ENCODE measurements at places on chromosomes 2 and 18.

GRCh38 chr2:112916145-112916571 is 5.2 kb downstream of the IL37 start:
- no peak for DNase-seq

DNA sequence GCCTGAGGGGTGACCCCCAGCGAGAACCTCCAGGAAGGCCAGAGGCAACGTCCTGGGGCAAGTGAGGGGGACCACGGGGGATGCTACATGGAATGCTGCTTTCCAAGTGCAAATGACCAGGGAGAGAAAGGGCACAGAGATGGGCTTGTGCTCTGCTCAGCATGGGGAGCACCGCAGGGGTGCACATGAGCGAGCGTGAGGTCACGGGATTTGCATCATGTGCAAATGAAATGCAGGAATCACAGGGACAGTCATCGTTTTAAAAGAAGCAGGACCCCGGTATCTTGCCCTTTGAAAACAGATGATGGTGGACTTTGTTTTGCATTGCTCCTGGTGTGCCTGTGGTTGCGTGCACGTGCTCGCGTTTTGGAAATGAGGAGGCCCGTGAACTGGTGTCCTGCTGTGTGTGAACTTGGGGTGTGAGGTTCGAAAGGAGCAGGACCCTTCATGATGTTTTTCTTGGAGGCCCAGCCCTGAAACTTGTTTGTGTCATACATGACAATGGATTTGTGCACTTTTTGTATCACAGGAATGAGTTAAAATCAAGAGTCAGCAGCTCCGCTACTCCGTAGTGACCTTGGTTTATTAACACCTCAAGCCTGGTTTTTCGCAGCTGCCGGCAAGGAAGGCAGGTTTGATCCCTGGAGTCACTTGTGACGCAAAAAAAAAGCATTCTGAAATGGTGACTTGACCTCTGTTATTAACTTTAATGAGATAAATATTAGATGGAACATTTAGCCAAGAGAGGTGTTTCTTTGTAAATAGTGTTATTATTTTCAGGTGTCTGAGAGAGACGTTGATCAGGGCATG is 234.5 kb downstream of the LDLRAD4 start:
- DNase-seq: no peak

GRCh38 chr2:102030855-102031527 is 39.2 kb downstream of the IL1R2 start:
- DNase-seq: no peak

- DNase-seq: no peak
Observed at GRCh38 chr18:35694808-35695207, 113.3 kb downstream of the GALNT1 start.

DNA sequence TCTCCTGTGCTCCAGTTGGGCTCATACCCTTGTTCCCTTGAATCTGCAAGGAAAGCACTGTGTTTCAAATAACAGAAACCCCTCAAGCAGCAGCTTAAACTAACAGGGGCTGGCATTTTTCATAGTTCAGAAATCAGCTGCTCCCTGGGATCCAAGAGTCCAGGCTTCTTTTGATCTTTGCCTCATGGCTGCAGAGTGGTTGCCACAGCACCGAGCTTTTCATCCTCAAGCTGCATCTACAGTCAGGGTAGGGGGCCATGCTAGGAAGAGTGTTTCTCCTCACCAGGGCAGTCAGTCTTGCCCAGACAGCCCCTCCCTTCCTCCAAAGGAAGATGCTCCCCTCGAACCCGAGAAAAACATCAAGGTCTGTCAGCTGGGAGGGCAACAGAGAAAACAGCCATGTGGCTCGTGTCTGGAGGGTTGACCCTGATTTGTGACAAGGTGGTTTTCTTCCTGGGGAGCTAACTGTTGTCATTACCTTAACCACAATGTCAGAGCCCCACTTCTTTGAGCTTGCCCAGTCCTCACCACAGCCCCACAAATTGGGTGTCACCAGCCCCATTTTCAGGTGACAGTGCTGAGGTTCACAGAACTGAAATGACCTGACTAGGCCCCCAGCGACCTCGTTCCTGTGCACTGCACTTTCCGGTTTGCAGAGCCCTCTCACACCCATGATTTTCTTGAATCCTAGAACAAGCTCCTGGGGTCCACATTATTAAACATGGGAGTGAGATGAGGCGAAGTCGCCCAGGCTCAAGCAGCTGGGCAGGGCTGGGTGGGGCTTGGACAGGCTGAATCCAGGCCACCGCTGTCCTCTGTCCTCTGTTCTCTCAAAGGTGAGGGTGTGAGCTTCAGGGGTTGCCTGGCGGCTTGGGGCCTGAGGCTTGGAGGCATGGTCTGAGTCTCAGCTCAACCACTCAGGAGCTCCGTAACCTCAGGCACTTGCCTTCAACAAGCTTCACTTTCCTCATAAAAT is 21.9 kb downstream of the ATOH8 start:
- no peak for DNase-seq

- no peak for DNase-seq
Observed at GRCh38 chr2:33262097-33262496, 214.4 kb upstream of the RASGRP3 start.

DNA sequence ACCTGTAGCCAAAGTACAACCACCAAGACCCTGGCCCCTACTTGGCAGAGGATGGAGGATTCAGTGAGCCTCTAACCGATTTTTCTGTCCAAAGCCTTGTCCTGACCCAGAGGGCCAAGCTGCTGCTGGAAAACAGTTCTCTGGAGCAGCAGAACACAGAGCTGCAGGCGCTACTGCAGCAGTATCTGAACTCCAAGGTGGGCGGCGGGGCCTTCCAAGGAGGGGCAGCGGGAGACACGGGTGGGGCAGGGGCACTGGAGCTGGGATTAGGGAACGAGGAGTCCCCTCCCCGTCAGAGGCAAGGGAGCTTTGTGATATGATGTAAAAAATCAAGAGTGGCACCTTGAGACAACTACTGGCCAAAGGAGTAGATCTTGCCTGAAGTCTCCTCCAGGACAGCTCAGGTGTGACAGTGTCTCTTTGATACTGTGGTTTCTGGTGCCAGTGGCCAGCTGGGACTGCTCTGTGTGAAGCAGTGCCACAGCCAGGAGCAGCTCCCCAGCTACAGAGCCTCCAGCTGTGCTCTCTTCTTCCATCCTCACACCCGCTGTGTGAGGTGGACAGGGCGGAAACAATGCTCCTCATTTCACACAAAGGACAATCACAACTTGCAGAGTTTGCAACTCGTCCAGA is 22.8 kb downstream of the OTOF start:
- DNase-seq: no peak

DNA sequence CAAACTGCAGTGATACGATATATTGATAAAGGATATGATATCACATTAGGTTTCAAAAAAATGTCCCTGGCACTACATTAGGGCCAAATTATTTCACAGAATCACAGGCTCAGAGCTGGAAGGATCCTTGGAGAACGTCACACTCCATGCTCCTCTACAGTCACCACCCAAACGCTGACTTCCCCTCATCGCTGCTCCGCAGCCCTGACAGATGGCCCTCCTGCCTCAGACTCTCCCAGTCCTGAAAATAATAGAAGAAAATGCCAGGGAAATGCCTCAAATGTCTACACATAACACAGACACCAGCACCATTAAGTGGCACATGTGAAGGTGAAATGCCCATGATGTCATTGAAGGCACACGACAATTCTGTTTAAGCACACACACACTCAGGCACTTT is 72.0 kb downstream of the ZNF521 start:
- DNase-seq: no peak

GRCh38 chr2:159214325-159214865 is 72.1 kb downstream of the WDSUB1 start:
- no peak for DNase-seq

DNA sequence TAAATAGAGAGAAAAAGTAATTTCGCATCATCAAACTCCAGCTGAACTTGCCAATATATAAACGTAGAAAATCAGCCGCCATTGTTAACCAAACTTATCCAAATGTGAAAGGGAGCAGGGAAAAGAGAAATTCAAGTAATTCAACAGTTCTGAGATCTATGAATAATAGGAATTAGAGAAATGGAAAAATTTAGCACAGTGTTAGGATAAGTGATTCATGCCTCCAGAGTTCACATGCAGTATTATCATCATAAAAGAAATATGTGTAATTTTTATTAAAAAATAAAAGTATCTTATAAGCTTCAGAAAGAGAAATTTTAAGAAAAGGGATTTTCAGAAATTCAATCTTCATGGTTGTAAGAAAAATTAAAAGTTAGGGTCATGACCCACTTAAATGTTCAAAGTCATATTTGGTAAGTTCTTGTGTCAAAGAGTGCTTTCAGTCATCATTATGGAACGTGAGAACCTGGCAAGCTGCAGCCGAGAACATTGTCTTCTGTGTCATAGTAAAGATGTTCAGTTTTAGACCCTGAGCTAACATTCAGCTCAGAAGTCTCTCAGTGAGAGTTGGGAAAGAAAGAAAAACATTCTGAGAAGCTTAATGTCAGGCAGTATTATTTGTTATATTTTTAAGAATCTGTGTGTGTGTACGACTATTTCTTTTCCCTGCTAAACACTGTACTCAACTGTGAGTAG is 414.3 kb upstream of the RGPD4 start:
- no peak for DNase-seq

- DNase-seq: no peak
Observed at GRCh38 chr18:55420665-55421307, 167.2 kb downstream of the TCF4 start.

DNA sequence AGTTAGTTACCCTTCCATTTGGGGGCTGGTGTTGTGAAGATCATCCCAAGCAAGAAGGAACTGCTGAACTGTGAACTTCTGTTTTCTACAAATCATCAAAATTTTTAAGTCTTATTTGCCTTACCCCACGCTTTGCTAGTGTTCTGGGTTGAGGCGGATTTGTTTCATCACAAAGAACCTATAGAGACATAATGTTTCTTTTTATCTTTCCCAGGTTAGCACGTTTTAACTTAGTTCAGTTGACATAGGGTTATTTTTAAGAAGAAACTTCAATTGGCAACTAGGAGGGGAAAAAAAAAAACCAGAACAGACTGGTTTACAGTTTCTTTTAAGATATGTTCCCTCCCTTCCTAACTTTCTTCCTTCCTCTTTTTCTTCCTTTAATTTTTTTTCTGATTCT is 31.1 kb upstream of the CERS6 start:
- DNase-seq: no peak
